Inflammatory macrophage treated with lipopolysaccharide for 4 hours (primary cell): ENCODE measurements at places on chromosomes 2 and 18.
A peak's percentile ranks its signal among the peaks of the same experiment; 100 is the strongest.

DNA sequence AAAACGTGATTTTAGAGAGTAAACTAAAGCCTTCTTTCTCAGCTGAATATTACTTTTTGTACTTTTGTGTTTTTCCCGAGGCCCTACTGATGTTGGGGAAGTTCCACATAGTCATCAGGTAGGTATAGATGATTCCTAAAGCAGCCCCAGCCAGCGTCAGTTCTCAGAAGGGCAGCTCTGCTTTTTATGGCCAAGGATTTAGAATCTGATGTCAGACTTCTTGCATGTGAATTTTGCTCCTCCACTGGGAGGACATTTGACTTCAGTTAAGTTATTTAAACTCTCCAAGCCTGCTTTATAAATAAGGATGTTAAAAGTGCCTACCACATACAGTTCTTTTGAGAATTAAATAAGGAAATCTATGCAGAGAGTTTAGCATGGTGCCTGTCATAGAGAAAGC, 130.8 kb downstream of the NCKAP5 start:
- DNase-seq = no peak

GRCh38 chr2:217900010-217900779, 102.6 kb downstream of the TNS1 start:
- peak; percentile 32 for DNase-seq

- no peak for DNase-seq
Observed at GRCh38 chr2:71811157-71811556, 336.5 kb downstream of the CYP26B1 start.

DNA sequence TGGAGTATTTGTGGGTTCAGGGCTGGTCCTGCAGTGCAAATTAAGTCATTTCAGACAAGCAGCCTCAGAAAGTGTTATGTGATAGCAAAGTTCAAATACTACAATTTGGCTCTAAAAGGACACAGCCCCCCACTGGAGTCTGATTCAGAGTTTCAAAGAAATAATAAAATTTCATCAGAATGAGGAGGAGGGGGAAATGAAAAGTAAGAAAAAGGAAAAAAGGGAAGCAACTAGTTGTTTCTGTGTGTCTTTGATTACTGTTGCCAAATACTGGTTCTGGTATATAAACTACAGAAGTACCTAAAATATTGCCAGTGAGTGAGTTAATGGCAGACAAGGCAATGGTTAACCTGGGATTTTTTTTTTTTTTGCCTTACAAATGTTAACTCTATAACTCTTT, 773.9 kb downstream of the BCL11A start:
- DNase-seq = peak; percentile 69

GRCh38 chr18:56285387-56286065, 352.9 kb downstream of the TXNL1 start:
- DNase-seq = no peak

DNA sequence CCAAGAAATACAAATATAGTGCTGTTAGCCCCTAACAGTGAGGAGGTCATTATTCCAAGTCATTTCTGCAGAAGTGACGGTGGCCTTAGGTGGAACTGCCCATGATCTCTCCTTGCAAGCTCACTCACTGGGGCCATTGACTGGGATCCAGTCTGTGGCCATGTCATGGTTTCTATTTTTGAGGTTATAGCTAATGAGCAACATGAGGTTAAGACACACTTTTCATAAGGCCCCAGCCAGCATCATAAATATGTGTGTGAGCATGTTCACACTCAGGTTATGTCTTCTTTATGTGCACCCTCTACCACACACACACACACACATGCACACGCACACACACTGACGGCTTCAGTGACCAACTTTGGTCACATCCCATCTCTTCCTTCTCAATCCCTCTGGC, 484 bp downstream of the AFF3 start:
- DNase-seq = no peak

DNA sequence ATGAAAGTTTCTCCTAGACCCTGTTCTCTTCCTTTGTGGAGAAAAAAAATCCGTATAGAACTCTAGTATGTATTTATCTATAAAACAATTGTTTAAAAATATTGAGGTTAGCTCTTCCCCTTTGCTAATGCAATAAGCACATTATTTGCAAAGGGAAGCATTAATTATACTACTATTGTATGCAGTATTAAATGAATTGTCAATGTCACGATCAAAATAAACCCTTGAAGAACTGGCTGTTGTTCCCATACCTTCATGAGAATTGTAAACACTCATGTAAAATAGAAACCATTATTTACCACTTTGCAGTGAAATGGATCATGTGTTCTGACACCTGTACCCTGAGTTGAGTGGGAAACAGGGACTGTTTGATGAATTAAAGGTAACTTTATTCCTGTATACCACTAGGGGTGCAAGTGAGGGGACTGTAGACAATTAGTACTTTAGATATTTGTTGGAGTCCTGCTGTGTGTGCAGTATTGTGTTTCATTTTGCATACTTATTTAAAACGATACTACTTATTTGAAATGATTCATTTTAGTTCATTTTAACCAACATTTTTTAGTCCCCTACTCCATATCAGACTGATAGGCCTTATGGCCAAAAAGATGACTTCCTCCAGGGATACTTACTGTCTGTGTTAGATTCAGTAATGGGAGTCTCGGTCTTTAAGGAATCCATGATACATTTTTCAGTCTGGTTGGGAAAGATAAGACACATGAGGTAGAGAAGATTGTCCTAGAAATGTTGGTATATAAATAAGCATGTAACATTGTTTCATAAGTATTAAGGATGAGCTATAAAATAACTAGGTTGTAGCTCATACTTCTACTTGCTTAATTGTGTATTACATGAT, 7.9 kb downstream of the PKP4 start:
- peak; percentile 7 for DNase-seq

DNA sequence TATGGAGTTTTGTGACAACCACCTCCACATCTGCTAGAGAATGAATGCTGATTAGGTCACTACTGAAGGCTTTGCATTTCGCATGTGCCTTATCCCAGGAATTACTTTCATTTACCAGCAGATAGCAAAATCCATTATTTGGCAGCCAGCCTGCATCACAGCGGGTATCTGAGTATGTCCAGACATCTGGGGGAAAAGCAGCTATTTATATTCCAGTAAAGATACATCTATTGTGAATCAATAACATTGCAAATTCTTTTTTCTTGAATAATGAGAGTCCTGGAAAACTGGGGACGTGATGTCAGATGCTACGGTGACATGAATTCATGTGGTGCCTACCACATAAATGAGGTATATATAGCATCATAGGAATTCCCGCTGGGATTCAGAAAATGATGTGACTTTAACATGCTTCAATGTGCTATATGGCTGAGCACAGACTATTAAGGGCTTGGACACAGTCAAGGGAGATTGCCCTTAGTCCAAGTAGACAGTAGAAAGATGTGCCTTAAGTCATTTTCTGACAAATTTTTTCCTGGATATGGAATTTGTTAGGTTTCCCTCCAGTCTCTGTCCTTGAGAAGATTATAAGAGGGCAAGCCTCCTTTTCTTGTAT, 84.2 kb upstream of the CD302 start:
- no peak for DNase-seq

- peak; percentile 3 for DNase-seq
Observed at GRCh38 chr2:192195548-192196418, 1.1 kb upstream of the TMEFF2 start.
